ENCODE measurements at places on chromosomes 2 and 18.
A peak's percentile ranks its signal among the peaks of the same experiment; 100 is the strongest.

DNA sequence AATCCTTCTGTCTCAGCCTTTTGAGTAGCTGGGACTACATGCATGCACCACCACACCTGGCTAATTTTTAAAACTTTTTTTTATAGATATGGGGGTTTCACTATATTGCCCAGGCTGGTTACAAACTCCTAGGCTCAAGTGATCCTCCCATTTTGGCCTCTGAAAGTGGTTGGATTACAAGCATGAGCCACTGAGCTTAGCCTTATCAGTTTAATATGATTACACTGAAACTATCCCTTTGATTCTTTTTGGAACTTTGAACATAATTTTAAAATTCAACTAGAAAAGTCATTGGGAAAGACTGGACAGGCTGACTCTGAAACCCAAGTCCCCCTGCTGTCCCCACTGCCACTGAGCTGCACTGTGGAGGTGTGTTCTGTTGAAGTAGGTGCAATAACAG is 114.8 kb downstream of the ARL4C start:
- no peak for DNase-seq

GRCh38 chr2:219769090-219769910 is 141.9 kb downstream of the SLC4A3 start:
- no peak for DNase-seq

DNA sequence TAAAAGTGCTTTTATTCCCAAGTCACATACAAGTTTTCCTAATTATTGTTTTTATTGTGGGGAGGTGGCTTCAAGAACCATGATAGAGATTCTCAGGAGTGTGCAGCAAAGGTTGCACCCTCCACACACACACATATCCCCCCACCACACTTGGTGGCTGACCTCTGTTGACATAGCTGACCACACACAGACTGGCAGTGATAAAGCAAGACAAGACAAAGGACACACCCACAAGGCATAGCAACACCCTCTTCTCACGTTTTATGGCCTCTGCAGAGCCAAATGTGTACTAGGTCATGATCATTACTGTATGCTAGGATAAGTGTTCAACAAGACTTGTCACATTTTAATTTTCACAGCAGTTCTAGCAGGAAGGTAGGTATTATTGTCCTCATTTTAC is 143.0 kb upstream of the EPC2 start:
- DNase-seq, result no peak

DNA sequence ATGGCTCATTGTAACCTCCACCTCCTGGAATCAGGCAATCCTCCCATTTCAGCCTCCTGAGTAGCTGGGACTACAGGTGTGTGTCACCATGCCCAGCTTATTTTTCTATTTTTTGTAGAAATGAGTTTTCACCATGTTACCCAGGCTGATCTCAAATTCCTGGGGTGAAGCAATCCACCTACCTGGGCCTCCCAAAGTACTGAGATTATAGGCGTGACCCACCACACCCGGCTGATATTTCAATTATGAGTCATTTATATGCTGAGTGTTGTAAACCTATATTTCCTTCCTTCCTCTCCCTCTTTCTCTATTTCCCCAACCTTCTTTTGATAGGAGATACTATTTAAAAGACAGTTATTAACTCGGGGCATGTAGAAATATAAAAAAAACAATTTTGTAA is 469.6 kb upstream of the ID2 start:
- no peak for DNase-seq

- DNase-seq, result no peak
These were observed 35.4 kb upstream of the HNMT start for GRCh38 chr2:137928547-137929518.

DNA sequence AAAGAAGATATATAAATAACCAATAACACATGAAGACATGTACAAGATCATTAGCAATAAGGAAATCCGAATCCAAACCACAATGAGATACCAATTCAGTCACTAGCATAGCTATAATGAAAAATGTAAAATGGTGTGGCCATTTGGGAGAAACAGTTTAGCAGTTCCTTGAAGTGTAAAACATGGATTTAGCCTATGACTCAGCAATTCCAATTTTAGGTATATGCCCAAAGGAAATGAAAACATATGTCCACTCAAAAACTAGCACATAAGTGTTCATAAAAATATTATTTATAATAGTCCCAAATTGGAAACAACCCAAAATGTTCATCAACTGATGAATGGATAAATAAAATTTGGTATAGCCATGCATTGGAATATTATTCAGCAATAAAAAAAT is 165.5 kb upstream of the CRIM1 start:
- DNase-seq, result no peak

DNA sequence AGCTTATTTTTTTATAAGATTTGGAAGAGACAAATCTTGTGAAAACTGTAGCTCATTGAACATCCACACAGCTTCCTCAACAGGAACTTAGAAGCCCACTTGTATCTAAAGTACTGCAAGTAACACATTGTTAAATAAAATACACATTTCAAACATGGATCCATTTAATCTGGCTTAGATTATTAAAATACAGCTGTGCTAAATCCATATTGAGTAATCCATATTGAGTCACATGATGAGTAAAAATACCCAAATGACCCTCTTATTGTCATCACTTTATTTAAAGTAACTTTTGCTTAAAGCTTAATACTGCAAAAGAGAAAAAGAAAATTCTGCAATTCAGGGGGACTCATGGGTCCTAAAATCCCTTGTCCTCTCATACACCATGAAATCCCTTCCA is 133.3 kb downstream of the OSR1 start:
- DNase-seq, result no peak

GRCh38 chr2:177303939-177304338 is 39.4 kb upstream of the NFE2L2 start:
- no peak for DNase-seq

GRCh38 chr2:128368437-128369107 is 49.9 kb upstream of the HS6ST1 start:
- DNase-seq, result no peak

DNA sequence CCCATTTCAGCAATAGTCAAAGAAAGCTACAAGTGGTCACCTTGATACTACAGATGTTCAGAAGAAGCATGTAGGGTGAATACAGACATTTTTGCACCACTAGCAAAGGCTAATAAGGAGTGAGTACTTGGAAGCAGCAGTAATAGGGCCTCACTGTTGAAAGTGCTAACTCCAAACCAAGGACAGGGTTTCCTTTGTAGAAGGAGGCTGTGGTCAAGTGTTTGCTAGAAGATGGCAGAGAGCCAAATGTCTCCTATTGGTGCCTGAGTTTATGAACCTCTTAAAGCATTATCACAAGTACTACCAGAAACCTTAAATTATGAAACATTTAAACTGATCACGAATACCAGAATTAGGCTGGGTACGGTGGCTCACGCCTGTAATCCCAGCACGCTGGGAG is 308.1 kb downstream of the ZEB2 start:
- DNase-seq, result no peak

DNA sequence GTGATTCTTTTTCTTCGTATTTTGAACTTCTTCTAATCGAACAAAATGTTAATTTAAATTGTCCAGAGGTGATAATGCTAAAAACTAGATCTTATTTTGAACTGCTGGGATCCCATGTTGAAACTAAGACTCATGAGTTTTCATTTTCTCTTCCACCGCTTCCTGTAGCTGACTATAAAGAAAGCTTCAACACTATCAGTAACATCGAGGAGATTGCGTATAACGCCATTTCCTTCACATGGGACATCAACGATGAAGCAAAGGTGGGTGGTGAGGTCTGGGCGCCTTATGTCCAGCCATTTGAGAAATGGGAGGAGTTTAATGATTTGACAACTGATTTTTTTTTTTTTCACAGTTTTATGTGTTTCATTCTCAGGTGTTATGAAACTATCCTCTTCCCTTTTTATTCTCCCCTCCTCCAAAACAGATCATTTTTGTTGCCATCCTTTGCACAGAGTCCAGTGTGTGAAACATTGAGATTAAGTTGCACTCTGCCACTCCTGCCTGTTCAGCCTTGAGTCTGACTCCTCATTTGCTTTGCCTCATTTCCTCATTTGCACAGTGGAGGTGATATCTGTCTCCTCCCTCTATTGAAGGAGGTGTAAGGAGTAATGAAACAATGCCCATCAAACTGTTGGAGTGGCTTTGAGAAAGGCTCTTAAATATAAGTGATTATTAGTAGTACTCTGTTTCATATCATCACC is 13.8 kb downstream of the GRHL1 start:
- DNase-seq, result no peak

DNA sequence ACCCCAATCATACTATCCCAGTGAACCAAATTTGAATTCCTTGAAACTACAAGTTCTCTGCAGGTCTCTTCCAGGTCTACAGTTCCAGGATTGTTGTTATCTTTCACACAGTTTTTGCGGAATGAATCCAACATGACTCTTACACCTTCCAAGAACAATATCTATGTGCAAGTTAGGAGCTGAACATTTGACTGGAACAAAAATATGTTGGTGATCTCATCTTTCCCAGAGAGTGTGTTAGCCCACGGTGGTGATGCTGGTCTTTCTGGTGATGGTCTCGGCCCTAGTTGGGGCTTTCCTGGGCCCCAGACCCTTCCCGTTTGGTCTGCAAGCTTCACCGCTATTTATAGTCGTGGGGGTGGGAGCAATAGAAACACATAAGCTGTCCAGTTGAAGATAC is 173.7 kb downstream of the TPGS2 start:
- no peak for DNase-seq

GRCh38 chr2:146661473-146662096 is 1183.2 kb upstream of the ACVR2A start:
- peak; percentile 37 for DNase-seq

DNA sequence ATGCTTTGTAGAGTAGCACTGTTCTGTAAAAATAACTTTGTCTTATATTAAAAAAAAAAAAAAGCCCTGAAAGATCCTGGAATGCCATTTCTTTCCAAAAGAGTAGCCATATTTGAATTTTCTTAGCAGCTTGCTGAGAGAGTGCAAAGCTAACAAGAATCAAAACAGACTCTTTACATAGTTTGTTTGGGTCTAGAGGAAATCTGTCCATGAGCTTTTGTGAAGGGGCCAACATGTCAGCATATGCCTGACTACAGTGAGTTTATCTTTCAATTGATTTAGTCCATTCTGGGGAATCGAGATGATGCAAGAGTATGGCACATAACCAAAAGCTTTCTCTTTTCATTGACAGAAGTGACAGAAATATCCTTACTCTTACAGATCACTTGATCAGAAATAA is 777.7 kb upstream of the ACVR2A start:
- no peak for DNase-seq

DNA sequence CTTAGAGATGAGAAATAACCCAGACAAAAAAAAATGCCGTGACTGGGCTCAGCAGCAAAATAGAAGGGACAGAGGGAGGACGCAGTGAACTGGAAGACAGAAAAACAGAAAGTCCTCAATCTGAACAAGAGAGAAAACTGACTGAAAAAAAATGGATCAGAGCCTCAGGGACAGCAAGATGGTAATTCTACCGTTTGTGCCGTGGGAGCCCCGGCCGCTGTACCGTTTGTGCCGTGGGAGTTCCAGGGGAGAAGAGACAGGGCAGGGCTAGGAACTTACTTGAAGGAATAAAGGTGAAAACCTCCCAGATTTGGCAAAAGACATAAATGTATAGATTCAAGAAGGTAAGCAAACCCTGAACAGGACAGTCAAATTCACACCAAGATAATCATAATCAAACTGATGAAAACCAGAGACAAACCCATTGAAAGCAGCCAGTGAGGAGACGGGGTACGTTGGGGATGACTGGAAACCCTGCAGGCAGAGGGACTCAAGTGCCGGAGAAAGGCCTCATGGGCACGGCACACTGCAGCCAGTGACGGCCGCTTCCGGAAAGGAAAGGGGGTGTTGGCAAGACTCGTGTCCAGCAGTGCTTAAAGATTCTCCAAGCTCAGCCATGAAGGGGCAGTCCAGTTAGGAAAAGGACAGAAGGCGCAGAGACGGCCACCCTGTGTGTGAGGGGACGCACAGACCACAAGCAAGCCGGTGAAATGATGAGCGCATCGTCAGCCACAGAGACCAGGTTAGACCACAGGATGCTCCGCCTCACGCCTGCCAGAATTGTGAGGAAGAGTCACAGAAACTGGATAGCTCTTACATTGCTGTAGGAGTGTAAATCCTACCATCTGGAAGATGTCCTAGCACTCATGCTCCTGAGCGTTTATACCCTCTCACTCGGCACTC is 40.0 kb upstream of the NFATC1 start:
- no peak for DNase-seq

DNA sequence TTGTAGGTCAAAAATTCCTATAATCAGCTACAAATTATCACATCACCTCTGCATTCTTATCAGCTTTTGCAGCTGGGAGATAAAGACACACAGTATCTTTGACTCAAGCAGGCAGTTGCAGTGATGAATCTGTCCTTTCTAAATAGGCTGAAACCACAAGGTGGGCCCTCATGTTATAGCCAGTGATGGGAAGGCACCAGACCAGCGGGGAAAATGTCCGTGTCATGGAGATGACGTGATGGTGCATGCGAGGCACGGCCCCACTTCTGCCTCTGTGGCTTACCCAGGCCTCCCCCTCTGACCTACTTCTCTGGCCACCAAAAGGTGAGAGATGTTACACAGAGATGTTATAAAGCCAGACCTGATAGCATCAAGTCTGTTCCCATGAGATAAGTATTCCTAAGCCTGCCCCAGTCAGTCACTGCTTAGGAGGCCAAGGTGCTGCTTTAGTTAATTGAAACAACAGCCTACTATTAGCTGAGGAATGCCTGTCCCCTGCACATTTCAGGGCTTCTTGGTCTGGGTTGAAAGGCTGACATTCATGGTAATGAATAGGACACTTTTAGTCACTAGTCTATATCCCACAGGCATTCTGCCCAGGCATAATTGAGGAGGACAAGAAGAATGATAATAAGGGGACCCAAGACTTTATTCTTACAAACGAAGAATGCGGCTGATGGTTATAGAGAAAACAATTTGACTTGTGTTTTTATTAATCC is 327.9 kb downstream of the LPIN1 start:
- DNase-seq, result peak; percentile 15

DNA sequence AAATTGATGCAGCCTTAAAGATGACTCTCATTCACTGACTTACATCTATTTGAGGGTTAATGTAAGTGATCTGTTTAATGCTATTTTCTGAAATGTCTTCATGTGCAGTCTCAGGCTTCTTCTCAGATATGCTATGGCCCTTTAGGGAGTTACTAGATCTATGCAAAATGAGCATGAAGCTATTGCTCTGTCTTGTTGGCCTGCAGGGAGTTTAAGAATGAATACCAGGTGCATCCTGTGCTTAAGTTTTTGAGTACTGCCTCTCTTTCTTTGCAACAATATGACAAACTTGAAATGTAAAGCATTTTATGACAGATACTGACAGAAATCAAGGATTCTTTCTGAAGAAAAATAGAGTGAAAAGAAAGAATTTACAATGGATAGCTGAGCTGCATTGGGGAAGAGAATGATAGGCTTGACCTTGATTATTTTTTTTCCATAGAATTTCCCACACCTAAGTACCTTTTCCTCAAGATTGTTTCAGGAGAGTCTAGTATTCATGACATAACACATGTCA is 1058.3 kb upstream of the TMEFF2 start:
- no peak for DNase-seq

Measured in neuronal stem cell (in vitro differentiated cells).